ENCODE measurements at places on chromosomes 12 and 14.
A peak's percentile ranks its signal among the peaks of the same experiment; 100 is the strongest.

DNA sequence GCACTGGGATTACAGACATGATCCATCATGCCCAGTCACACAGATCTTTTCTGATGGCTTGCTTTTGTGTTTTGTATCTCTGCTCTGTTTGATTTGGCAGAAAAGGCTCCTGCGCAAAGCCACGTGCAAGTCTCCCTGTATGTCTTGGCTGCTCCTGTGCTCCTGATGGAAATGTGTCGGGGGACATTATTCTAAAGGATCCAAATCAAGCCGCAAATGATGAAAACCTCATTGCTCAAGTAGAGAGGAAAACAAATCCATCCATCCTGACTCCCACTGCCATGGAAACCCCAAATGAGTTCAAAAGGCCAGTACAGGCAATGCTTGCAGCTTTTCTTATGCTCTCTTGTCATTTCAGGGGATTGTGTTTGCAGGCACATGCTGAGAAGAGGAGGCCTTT, 93.8 kb downstream of the NDUFA12 start:
- DNase-seq, result no peak

GRCh38 chr14:50396631-50397389, at the start of gene CDKL1:
TSS of gene CDKL1 (minus strand) at chr14:50396881. CDS start at chr14:50395868, 1,013 bp downstream.
- DNase-seq, result peak; percentile 85

GRCh38 chr14:25110106-25110505, 60.2 kb upstream of the STXBP6 start:
- DNase-seq, result no peak

DNA sequence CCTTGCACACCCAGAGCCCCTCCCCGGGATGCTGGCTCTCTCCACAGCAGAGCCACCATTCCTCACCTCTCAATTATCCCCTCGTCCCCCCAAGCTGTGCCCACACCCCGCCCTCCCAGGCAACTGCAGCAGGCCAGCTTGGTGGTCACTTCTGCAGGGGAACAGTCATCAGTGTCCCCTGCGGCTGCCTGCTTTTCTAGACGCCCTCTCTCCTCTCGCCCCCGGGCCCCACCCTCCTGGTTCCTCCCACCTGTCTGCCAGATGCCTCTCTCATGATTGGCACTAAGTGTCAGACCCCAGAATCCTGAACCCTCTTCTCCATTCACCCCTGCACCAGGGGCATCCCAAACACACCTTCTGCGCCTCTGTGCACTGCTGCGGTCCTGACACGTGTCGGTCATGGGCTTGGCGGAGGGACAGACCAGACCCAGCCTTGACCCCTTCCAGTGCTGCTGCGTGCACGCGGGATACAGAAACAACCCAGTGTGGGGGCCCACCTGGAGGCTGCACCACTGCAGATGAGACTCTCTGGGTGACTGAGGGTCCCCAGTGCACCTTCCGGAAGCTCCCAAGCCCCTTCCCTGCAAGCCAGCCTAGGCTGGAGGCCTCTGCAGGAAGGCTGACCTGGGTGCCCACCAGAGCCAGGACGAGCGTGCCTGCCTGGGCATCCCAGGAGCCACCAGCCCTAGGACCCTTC, 99.5 kb downstream of the SETD3 start:
- DNase-seq, result no peak

GRCh38 chr14:28102001-28102400, 664.6 kb upstream of the FOXG1 start:
- no peak for DNase-seq
